ENCODE measurements at places on chromosomes 5 and 9.

DNA sequence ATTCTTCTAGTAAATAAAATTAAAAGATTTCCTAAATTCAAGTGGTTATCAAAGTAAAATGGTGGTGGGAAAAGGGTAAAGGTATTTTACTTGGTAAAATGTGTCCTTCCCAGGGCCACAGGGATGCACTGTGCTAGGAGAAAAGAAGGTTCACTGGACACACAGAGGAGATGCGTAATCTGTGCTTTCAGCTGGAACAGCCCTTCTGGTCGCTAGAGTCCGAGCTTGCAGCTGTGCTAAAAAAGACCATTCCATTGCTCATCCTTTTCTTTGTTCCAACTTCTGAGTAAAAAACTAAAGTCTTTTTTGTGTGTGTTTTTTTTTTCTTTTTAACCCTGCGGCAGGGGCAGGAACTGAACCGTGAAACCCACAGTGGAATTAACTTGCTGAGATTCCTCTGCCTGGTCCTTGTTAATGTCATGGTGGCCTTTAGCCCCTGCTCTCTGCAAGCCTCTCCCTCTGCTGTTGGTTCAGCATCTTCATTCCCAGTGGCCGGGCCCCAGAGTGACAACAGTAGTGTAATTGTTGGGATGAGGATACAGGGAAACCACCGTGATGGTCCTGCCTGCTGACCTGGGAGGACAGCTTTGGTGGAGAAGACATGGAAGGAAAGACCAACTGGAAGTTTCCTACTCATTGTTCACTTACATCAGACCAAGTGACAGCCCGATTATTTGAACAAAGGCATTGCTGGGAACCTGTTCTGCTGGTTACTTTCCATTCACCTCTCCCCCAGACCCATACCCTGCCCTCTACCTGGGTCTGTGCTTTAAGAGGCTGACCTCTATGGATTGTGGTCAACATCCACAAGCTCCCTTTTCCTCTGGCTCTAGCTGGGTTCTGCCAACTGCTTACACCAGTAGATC is 31.9 kb upstream of the FSTL4 start:
- no peak for DNase-seq

DNA sequence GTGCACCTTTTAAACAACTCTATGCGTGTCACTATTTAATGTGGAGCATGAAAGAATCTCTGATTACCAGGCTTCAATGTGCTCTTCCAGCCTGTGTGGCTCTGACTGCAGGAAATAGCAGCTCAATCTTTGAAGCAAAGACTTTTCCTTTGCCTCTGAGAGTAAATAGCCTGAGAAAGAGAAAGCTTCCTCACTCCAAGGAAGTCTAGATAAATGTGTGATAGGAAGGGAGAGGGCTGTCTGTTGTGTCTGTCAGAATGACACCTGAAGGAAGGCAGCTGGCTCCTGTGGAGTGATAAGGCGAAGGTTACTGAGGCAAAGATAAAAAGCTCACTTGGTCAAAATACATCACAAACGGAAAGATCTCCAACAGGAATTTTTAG is 205.3 kb upstream of the HAPLN1 start:
- no peak for DNase-seq

- no peak for DNase-seq
Measured at GRCh38 chr9:131017067-131017466, 8.1 kb downstream of the LAMC3 start.

- DNase-seq: no peak
Measured at GRCh38 chr5:36045895-36046294, 20.8 kb downstream of the UGT3A2 start.

- no peak for DNase-seq
Measured at GRCh38 chr5:109478830-109479229, 69.1 kb upstream of the PJA2 start.

GRCh38 chr5:10699987-10700386 is 61.0 kb downstream of the DAP start:
- DNase-seq: no peak

GRCh38 chr5:132254321-132254977 is 3.0 kb upstream of the PDLIM4 start:
- DNase-seq: no peak
